ENCODE measurements at places on chromosomes 5 and 9. TPM values are rescaled to one million over a fixed set of nuclear protein-coding genes. Genes with fewer than 3 reads are reported as not detected.

DNA sequence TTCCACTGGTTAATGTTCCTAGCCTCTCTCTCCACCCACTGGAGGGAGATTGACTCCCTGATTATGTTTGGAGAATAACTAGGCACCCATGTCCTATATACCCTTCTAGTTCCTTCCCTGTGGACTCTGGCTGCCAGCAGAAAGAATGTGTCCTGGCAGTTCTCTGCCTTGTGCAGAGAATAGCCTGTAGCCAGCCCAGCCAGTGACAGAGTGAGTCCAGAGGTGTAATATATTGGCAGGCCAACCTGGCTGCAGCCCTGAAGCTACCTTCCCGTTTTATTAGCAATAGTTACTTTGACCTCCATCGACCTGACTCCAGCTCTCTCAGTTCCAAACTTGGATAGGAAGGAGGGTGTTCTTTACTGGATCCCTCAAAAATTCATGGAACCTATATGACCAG is 8.1 kb downstream of the SETD9 start:
- no peak for DNase-seq

ACSL6 gene
- total RNA-seq: 0.09 TPM

- no peak for DNase-seq
Observed at GRCh38 chr9:89048616-89049015, 57.3 kb downstream of the S1PR3 start.

KIAA1958 gene
- total RNA-seq: 2.0 TPM

DNA sequence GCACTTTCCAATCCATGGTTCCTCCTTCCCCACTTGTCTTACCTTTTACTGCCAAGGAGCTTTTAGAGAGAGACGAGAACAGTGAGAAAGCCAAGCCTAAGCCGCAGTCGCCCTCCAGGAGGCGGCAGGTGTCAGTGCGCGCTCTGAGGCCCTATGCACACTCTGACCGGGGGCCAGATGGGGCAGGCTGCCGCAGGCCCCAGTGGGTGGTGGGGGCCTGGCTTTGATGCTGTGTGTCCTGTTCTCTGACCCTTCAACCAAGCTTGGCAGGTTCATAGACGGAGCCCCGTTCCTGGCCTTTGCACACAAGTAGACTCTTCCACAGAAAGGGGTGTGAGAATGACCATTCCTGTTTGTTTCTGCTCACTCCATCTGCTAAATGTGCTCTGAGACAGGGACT is 77.3 kb downstream of the WNK2 start:
- no peak for DNase-seq

KLF4 gene
- 4.6 TPM for total RNA-seq

All from dermis blood vessel endothelial cell (primary cell).